Sigmoid colon (tissue), 7 donors: ENCODE measurements at places on chromosomes 16 and 17. TPM values are rescaled to one million over a fixed set of nuclear protein-coding genes. Genes with fewer than 3 reads are reported as not detected.

SLC25A39 gene
- 40.0 TPM for total RNA-seq

ZACN gene
- total RNA-seq: 0.55 TPM

NPTX1 gene
- 54.8 TPM for total RNA-seq

RND2 gene
- total RNA-seq: 2.6 TPM

SPOP gene
- total RNA-seq: 332 TPM

TMEM97 gene
- total RNA-seq: 9.9 TPM

TMIGD1 gene
- total RNA-seq: 0.71 TPM

EVI2B gene
- 6.9 TPM for total RNA-seq

USP43 gene
- total RNA-seq: under 0.01 TPM

C17orf78 gene
- not detected for total RNA-seq

HOXB1 gene
- total RNA-seq: not detected

PYY gene
- not detected for total RNA-seq

EFNB3 gene
- 0.33 TPM for total RNA-seq

CEP95 gene
- 54.2 TPM for total RNA-seq

APPBP2 gene
- 26.2 TPM for total RNA-seq

UMOD gene
- not detected for total RNA-seq

TNP2 gene
- not detected for total RNA-seq

NPIPA2 gene
- total RNA-seq: 0.71 TPM

TMEM238L gene
- not detected for total RNA-seq

DNAH3 gene
- total RNA-seq: not detected

TERB1 gene
- not detected for total RNA-seq

KRT15 gene
- not detected for total RNA-seq

TBC1D3H gene
- total RNA-seq: not detected

SNAI3 gene
- total RNA-seq: 0.71 TPM

CCL13 gene
- total RNA-seq: 2.1 TPM

LPO gene
- not detected for total RNA-seq

HSD3B7 gene
- total RNA-seq: 16.1 TPM

DYNLL2 gene
- 28.9 TPM for total RNA-seq

ATP2A1 gene
- not detected for total RNA-seq

GPR179 gene
- total RNA-seq: 0.36 TPM

SLC35G6 gene
- not detected for total RNA-seq

CCL7 gene
- total RNA-seq: not detected

C1QTNF1 gene
- total RNA-seq: 28.5 TPM

GSE1 gene
- total RNA-seq: 30.8 TPM

ZNF750 gene
- total RNA-seq: not detected

SLC16A3 gene
- total RNA-seq: 9.6 TPM

MEFV gene
- total RNA-seq: 1.2 TPM

PLCG2 gene
- total RNA-seq: 3.9 TPM

HLF gene
- 41.7 TPM for total RNA-seq

YWHAE gene
- 353 TPM for total RNA-seq

CTRB2 gene
- total RNA-seq: not detected

SDR42E1 gene
- 1.8 TPM for total RNA-seq

MEIOC gene
- total RNA-seq: not detected

HSF4 gene
- 21.2 TPM for total RNA-seq

SLFN12L gene
- 0.27 TPM for total RNA-seq

HCRT gene
- not detected for total RNA-seq

C16orf89 gene
- 12.2 TPM for total RNA-seq

SMPD3 gene
- 0.49 TPM for total RNA-seq

GRN gene
- total RNA-seq: 245 TPM

KRT40 gene
- not detected for total RNA-seq

KRTAP3-2 gene
- not detected for total RNA-seq

MMP2 gene
- total RNA-seq: 280 TPM
